ENCODE measurements at places on chromosomes 12 and 14.

DNA sequence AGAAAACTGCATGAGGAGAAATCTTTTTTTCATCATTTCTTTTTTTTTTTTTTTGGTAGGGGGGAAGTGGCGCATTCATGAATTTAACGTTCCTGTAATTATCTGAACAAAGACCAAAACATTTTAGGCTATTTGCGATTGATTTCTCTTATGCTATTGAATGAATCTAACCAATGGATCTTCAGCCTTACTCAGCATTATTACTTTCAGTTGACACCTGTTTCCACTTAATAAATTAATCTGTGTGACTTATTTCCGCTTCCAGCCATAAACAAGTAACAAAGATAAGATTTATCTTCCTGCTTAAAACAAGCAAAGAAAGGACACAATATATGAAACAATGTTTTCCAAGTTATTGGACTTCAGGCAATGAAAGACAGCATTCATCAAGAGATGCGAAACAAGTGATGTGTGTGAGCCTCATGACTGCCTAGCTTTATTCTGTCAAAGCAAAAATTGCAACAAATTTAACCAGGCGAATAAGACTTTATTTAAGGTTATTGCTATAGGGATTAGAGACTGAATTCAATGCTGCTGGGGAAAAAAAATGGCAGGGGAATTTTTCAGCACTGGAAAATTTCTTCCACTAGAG is 1026.9 kb downstream of the LRFN5 start:
- DNase-seq: no peak

- no peak for DNase-seq
These were observed 186.5 kb downstream of the CHST11 start for GRCh38 chr12:104643093-104643818.

DNA sequence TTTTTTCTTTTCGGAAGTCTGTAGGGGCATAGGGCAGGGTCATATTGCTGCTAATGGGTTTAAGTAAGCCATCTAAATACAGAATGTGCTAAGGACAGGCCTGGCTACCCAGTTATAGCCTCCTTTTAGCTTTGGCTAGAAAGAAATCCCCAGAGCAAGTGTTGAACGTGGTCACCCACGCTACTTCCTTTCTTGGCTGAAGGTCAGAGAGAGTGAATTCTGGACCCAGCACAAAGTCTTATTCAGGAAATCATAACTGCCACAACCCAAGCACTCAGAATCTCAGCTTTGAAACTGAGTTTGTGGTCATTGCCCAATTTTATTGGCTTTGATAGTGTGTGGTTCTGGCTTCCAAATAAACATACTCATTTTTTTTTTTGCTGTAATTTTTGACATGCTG is 542.1 kb upstream of the ATP2B1 start:
- DNase-seq: no peak

DNA sequence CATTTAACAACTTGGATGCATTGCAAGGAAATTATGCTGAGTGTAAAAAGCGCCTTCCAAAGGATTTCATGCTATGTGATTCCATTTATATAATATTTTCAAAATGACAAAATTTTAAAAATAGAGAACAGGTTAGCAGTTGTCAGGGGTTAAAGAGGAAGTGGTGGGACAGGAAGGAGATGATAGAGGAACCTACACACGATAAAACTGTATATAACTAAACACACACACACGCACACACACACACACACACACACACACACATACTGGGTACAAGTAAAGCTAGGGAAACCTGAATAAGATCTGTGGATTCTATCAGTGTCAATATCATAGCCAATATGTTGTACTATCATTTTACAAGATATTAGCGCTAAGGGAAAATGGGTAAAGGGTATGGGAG is 17.2 kb downstream of the TTC9 start:
- no peak for DNase-seq

- no peak for DNase-seq
These were observed 226.8 kb downstream of the ZFP36L1 start for GRCh38 chr14:68566075-68566474.

DNA sequence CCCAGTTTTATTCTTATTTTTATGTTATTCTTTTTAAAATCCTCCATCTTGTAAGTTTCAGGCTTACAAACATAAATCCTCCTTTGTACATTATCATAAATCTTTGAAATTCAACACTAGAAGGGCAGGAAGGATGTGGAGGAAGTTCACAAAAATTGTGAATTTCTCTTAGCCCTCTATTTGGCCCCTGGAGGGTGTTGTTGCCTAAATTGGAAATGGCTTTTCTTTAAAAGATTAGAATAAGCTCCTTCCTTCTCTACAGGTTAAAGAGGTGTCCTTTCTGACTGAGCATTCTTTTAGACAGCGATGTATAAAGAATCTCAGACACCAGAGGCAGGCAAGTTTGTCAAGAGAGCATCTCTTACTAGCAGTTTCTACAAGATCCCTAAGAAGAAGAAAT is 391.7 kb upstream of the OR4E1 start:
- no peak for DNase-seq

- peak; percentile 62 for DNase-seq
These were observed 24.5 kb upstream of the PPP1R13B start for GRCh38 chr14:103871596-103872480.

GRCh38 chr14:37210448-37210847 is 12.7 kb downstream of the MIPOL1 start:
- DNase-seq: no peak

DNA sequence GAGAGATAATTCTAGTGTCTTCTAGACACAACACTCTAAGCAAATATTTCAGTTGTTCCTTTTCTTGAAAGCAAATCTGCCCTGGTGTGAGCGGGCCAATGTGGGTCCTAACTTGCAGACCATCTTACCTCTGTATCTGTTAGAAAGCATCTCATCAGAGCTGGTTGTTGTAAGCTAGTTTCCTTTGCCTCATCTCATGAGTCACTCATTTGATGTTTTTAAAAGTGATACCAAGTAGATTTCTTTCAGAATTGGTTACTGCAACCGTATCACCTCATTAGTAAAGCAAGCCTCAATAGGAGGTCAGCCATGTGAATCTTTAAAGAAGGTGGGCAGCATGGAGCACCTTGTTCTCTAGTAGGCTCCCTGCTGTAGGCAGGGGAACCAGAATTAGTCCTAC is 78.6 kb downstream of the DAAM1 start:
- no peak for DNase-seq

DNA sequence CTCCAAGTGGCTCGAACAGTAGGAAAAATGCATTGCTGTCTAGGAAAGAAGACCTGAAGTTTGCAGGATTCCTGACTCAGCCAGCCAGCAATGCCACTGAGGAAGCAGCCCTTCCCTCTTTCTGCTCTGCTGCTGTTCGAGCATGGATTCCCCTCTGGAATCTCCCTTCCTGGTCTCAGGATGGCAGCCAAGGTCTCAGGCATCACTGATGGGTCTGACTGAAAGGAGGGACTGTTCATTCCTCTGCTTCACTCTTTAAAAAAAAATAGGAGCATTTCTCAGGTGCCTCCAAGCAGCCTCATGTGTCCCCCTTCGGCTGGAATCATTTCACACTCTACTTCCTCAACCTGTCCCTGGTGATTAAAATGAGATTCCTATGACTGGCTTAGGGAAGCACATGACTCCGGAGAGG is 62.4 kb downstream of the SLC15A4 start:
- no peak for DNase-seq

- no peak for DNase-seq
These were observed 151.8 kb upstream of the FKBP4 start for GRCh38 chr12:2642896-2643425.

DNA sequence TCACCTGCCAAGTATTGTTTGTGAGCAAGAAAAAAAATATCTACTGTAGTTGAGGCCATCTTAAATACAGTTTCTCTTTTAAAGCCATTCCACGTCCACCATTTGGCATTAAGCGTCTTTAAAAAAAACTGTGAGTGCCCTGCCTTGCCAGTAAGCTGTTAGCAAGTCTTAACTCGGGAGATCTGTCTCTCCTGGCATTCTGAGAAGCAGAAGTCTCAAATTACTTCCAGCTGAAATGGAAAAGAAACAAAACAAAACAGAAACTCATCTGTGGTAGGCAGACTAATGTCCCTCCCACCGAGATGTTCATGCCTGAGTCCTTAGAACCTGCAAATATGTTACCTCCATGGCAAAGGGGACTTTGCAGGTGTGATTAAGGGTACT is 126.2 kb downstream of the CRADD start:
- DNase-seq: no peak

DNA sequence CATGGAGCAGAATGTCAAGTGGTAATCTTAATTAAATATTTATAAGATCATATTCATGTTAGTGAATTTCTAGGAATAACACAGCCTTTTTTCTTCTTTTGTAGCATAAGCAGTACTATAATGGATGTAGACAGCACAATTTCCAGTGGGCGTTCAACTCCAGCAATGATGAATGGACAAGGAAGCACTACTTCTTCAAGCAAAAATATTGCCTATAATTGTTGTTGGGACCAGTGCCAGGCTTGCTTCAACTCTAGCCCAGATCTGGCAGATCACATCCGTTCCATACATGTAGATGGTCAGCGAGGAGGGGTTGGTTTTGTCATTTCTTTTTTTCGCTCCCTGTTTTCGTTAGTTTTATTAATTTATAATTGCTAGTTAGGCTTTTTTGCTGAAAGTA is 23.1 kb downstream of the AEBP2 start:
- DNase-seq: no peak

GRCh38 chr12:2743478-2743877 is 51.3 kb upstream of the FKBP4 start:
- DNase-seq: no peak

- DNase-seq: peak; percentile 83
These were observed 473.1 kb downstream of the TMEM121 start for GRCh38 chr14:105999361-106000028.

DNA sequence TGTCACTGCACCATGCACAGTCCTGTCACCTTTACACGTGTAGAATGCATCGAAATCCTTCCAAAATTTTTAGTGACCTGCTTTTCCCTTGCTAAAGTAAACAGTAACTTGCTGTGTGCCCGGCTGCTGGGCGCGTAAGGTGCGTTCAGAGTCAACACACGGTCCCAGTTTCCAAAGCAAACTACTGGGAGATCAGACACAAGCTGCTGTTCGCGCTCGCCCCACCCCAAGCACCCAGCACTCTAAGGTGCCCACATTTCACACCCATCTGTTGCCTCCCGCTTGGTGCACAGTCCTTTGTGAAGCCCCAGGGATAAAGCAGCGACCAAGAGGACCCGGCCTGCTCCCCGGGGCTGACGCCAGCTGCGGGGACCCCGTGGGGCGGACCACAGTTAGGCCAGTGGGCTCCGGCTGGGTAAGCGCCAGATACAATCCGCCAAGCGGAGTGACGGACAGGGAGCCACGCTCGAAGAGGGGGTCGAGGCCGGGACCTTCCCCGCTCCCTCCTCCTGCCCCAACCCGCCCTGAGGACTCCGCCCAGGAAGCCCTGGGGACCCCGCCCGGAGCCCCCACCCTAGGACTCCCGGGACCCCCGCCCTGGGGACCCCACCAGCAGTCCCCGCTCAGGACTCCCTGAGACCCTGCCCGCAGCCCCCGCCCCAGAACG is 633 bp downstream of the STX2 start:
- peak; percentile 19 for DNase-seq

- no peak for DNase-seq
These were observed 93.5 kb downstream of the GRIN2B start for GRCh38 chr12:13887779-13888388.

DNA sequence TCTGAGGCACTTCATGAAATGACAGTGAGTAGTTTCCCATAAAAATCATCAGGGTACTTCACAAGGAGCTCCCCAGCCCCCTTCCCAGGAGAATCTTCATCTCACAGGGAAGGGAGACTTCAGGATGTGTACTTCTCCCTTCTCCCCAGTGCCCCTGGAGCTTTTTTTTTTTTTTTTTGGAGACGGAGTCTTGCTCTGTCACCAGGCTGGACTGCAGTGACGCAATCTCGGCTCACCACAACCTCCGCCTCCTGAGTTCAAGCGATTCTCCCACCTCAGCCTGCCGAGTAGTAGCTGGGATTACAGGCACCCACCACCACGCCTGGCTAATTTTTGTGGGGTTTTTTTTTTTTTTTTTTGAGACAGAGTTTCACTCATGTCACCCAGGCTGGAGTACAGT is 10.4 kb downstream of the ITPK1 start:
- DNase-seq: no peak

DNA sequence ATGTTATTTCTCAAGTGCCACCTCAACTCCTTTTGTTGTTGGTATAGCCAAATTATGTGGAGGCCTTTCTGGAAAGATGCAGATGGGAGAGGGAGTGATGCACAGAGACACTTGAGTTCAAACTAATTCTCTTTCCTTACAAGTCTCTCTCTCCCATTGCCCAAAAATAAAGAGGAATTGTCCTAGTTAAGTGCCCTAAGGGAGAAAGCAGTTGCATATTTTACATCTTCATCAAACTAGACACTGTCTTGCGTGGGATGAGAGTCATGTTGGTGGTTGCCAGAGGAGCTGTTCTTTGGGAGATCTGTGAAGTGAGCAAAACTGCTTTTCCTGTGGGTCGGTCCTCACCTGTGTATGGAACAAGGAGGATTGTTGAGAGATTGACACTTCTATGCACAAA is 72.2 kb downstream of the EP400 start:
- DNase-seq: no peak

- no peak for DNase-seq
These were observed 154.9 kb downstream of the C12orf75 start for GRCh38 chr12:105485321-105485910.

DNA sequence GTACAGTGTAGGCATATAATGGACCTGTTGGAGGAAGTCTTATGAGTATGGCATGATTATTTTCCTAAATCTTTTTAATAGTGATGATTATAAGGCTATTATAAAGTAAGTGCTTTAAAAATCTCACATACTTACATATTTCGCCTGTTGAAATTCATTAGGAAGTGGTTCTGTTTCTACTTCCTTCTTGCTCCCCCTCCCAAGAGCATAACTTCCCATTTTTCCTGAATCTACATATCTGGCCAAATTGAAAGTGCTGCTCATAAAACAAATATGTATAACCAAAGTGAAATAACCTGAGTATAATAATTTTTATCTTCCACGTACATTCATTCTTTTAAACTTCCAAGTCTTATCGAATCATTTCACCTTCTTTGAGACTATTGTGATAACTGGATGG is 455.6 kb upstream of the SEL1L start:
- no peak for DNase-seq

DNA sequence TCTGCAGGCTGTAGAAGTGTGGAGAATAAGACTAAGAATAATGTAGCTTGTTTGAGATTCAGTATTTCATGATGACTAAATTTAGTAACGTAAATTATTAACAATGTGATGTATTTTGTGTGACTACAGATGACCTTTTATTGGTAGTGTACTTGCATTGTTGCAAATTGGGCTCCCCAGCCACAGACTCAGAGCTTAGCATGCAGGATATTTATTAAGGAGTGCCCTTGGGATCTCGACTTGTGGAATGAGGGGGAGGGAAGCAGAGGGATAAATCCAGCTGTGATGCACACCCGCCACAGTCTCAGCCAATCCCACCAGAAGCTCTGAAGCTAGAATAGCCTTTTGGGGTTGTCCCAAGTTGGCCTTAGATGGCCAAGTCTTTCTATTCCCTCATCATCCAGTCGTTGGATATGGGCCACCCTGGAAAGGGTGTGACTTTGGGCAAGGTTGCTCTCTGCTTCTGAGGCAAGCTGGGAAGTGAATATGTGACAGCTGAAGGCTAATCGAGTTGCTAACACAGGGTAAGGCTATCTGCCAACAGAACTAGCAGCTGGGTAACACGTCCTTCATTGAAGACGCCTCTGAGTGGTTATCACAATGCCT is 42.1 kb upstream of the USP44 start:
- no peak for DNase-seq

Data from activated T-helper 2 cell treated with anti-CD3 and anti-CD28 coated beads, Interferon-gamma antibody, Interleukin-2, Interleukin-4, amounts not matched to agents 10 μg/mL and 5 μg/mL and 100 μg/mL, durations not matched to agents 14 hours and 24 hours and 36 hours (primary cell).